ENCODE measurements at places on chromosomes 4 and X.

DNA sequence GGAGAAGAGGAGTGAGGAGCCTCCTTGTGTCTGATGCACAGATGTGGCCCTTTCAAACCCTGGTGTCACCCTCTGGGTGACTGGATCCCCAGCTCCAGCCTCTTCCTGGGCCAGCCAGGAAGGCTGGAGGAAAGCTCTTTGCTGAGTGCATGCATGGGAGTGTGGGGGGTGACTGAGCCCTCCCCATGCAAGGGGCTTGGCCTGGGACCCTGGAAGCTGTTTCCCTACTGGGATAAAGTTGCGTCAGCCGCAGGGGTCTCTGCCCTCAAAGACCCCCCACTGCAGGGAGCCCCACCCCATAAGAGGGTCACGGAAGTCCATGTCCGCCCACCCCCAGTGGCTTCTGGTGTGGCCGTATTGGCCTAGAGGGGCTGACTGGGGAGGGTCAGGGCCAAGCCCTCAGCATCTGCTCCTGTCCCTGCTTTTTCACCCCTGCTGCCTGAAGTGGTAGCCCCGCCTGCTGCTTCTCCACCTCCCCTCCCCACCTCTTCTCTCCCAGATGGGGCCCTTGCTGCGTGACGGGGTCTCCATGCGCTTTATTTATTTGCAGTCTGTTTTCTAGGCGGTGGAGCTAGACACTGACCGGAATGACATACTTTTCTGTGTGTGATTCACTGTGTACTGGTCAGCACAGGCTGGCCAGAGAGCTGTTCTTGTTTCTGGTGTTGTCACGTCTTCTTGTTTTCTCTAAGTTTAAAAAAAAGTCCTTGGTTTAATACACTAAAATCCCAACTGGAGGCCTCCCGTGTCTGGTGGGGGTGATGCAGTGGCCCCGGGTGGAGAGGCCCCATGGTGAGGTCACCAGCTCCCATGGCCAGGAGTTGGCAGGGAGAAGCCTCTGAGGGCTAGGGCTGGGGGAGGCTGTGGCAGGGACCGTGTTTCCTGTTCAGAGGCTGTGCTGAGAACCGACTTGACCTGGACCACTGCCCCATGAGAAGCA, 3.6 kb downstream of the SMIM10L2A start:
- DNase-seq = no peak

- DNase-seq = no peak
Measured at GRCh38 chr4:147969573-147970385, 237.9 kb downstream of the ARHGAP10 start.

DNA sequence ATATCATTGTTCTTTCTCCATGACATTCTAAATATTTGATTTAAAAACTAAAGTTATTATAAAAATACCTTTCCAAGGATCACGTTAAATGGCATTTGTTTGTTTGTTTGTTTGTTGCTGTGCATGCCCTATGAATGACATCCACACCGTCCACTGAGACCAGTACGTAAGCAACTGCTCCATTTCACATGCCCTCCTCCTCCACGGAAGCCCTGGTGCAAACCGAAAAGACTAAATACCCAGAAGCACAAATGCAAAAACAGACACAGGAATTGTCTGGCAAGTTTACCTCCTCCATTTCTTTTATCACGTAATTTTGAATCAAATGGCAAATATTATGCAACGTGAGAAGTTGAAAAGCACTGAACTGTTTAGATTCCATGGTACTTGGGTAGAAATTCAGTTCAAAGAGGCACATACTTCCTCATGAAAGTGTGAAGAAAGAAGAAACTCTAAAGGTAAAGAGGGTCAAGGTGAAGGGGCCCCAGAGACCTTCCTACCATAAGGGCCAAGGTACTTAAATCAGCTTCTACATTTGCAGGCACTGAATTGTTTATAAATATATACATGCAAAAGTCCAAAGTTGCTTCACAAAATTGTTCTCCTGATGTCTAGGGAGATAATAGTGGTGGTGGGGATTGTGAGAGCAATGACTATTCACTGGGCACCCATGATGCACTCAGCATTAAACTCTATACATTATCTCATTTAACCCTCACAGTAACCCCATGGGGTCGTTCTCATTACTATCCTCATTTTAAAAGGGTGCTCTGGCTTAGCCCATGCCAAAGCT, 23.4 kb downstream of the IRF2 start:
- no peak for DNase-seq

GRCh38 chrX:22053481-22053880, 21.4 kb downstream of the PHEX start:
- no peak for DNase-seq

DNA sequence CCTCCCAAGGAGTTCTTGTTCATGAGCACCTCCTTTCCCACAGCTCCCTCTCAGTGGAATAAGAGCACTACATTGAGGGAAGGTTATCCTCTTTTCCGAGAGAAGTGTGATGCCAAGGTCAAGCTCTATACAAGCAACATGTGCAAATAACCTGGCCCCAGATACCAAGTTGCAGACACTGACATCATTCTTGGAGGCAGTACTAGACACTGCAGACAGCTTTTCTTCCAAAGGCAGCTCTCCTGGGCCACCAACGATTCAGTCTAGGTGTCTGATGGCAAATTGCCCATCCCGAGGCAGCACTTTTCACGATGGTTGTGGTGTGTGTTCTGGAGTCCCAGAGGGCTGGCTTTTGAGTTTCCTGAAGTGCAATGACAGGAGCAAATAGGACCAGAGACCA, 384.9 kb downstream of the TLL1 start:
- no peak for DNase-seq

DNA sequence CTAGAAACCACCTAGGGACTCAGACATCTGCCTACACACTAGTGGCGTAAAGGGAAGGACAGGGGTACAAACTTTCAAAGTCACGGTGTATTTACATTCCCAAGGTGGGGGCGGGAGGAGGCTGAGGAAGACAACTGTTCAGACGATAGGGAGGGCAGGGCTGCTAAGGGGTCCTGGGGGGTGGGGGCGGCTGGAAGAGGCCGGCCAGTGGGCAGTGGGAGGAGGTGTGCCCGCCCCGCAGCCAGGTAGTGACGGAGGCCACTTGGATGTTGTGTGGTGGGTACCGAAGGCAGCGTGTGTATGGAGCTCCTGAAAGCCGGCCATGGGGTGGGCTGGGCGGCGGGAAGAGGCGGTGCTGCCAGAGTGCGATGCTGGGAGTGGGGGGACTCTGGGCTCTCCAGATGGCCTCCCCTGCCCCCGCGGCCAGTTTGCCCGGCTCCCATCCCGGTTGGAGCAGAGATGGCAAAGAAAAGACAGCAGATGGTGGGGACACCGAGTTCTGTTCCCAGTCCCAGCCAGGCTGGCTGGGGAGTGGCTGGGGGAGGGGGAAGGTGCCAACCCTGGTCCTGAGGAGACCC, 24.2 kb downstream of the L1CAM start:
- no peak for DNase-seq

- no peak for DNase-seq
Measured at GRCh38 chr4:722169-722725, 16.6 kb downstream of the PCGF3 start.

GRCh38 chr4:119035951-119036737, 99.5 kb upstream of the MYOZ2 start:
- DNase-seq = no peak

GRCh38 chr4:142355421-142355930, 490.6 kb downstream of the INPP4B start:
- DNase-seq = no peak

DNA sequence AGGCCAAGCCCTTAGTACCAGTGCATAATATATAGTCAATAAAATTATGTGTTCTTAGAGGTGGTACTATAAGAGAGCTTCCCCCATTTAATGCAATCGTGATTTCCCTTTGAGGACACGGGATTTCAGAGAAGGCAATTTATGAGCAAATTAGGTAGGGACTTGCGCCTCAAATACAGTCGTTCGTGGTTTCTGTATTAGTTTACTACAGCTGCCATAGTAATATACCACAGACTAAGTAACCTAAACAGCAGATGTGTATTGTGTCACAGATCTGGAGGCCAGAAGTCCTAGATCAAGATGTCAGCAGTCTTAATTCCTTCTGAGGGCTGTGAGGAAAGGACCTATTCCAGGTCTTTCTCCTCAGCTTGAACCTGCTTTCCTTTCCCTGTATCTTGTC, 1.5 kb upstream of the PUDP start:
- no peak for DNase-seq

DNA sequence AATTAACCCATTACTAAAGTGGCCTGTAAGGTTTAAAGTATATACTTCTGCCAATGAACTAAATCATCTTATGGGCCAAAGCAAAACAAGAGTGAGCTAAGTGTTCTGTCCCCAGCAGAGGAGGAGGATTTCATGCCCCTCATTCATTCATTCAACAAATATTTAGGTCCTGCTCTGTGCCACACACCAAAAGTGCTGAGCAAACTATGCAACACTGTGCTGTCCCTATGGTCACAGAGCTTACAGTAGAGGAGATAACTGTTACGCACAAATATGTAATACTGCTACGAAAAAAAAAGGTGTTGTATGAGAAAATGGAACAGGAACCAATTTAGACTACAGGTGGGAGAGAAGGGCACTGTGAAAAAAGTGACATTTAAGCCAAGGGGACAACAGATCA, 1.7 kb downstream of the SH3KBP1 start:
- DNase-seq = no peak

DNA sequence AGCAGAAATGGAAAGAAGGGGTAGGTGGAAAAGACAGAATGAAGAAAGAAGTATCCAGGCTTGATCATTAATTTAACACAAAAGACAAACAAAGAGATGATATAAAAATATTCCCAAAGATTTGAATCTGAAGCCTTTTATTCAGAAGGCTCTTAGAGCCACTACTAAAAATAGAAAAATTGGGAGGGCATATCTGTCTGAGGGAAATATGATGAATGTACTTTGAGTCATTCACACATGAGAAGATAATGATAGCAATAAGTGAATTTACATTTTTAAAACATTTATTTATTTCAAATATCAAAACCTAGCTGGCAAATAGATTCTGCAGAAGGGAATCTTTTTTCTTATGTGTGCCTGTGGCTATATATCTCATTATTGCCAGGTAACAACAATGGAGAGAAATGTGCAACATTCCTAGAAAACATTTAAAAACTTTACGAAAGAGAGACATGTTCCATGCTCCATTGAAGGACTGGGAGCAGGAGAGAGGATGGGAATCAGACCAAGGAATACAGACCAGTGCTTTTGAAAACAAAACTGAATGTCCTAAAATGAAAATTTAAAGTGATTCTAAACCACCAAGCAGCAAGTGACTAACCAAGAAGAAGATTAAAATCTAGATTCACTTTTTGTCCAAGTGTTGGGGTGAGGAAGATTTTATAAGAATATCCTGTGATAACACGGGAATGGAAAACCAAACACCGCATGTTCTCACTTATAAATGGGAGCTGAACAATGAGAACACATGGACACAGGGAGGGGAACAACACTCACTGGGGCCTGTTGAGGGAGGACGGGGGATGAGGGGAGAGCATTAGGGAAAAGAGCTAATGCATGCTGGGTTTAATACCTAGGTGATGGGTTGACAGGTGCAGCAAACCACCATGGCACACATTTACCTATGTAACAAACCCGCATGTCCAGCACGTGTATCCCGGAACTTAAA, 41.2 kb downstream of the ANXA5 start:
- DNase-seq = no peak

- no peak for DNase-seq
Measured at GRCh38 chr4:184386271-184386781, 88.0 kb downstream of the IRF2 start.

- no peak for DNase-seq
Measured at GRCh38 chr4:175906384-175906783, 94.3 kb upstream of the GPM6A start.

GRCh38 chr4:114494246-114494803, 104.3 kb upstream of the UGT8 start:
- DNase-seq = no peak

GRCh38 chrX:47831788-47832187, 4.9 kb upstream of the ZNF81 start:
- DNase-seq = peak; percentile 41

- no peak for DNase-seq
Measured at GRCh38 chr4:159003420-159004253, 99.2 kb upstream of the RAPGEF2 start.

- no peak for DNase-seq
Measured at GRCh38 chrX:103183912-103184311, 31.0 kb upstream of the BEX4 start.

DNA sequence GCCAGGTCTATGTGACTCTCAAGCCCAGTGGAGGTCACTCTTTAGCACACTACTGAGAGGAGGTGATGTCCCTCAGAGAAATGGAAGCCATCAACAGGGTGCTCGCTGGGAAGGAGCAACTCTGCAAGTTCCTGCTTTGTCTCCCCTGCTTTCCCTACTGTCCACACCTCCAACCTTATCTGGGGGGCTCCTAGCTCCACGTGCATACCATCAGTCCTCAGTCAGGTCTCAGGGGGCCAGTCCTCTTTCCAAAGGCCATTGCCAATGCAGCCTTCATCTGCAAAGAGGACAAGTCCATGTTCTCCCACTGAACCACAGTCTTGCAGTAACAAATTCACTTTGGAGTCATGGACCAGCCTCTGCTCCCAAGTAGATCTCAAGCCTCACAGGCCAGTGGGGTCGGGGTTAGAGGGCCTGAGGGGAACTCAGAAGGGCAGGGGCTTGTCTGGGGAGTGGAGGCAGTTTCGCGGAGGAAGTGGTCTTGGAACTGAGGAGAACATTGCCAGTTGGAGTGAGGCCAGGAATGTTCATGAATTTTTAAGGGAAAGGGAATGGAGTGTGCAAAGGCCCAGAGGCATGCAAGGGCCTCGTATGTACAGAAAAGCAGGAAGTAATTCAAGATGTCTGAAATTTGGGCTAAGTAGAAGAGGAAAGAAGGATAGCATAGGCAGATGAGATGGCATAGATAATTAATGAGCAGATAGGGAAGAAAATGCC, 8.9 kb downstream of the RTL5 start:
- DNase-seq = no peak

DNA sequence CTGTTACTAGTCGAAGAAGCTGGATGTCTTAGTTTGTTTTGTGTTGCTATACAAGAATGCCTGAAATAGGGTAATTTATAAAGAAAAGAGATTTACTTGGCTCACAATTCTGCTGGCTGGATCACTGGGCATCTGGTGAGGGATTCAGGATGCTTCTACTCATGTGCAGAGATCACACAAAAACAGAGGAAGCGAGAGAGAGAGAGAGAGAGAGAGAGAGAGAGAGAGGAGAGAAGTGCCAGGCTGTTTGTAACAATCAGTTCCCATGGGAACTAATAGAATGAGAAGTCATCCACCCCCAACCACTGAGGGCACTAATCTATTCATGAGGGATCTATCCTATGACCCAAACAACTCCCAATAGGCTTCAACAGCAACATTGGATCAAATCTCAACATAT, 66.2 kb upstream of the FAM9A start:
- no peak for DNase-seq

DNA sequence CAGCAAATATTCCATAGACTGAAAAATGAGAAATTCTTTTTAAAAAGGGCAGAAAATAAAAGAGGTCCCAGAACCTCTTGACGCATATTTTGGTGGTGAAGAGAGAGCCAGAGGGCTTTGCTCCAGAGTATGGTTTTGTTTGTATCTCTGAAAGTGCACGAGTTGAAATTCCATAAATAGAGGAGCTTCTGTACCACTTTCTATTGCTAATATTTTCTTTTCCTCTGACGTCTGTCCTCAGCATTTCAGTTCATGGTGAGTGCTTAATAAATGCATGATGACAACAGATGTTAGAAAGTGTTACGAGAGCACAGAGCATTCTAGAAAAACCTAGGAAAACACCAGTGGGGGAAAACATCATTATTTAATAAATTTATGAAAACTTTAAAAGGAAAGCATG, 145.6 kb downstream of the AMELX start:
- DNase-seq = no peak

GRCh38 chr4:71691416-71692073, 92.3 kb downstream of the GC start:
- DNase-seq = no peak

- no peak for DNase-seq
Measured at GRCh38 chr4:102764901-102765300, 4.1 kb upstream of the MANBA start.
